ENCODE measurements at places on chromosomes 2 and 18. TPM values are rescaled to one million over a fixed set of nuclear protein-coding genes. Genes with fewer than 3 reads are reported as not detected.

CROCC2 gene
- not detected for total RNA-seq

REV1 gene
- 33.2 TPM for total RNA-seq

IL1R1 gene
- total RNA-seq, result 5.2 TPM

AFF3 gene
- 1.0 TPM for total RNA-seq

CDH20 gene
- not detected for total RNA-seq

DSG1 gene
- total RNA-seq, result not detected

COLEC11 gene
- not detected for total RNA-seq

APOB gene
- total RNA-seq, result not detected

DNA sequence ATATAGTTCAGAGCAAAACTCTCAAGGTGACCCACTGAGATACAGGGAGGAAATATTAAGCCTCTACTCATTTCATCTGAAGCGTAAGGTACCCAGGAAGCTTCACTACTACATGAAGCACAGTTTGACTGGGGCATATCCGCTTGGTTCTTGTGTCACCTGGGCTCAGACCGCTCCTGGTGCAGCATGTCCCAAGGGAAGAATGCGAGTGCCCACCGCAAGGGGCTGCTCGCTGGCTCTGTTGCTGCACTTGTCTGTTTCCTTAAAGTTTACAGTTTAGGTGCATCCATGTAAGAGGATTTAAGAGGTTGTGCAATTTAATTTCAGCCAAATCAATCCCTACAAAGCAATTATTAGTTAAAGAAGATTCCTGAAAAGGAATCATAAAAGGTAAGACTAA, 507.8 kb downstream of the FBXO15 start:
- DNase-seq, result no peak

DNA sequence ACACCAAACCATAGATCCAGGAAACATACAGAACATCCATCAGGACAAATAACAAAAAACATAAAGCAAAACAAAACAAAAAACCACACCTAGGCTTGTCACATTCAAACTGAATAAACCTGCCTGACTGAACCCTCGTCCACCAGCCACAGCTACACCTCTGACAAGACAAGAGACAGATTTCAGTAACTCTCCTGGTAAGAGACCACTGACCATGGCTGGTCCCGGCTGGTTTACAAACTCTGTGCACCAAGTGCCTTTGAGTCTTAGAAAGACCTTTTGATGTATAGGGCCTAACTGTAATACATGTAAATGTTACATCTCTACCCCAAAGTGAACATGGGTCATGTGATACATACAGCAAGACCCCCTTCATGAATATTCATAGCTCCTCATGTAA, 4.8 kb upstream of the SLC66A2 start:
- no peak for DNase-seq

DNA sequence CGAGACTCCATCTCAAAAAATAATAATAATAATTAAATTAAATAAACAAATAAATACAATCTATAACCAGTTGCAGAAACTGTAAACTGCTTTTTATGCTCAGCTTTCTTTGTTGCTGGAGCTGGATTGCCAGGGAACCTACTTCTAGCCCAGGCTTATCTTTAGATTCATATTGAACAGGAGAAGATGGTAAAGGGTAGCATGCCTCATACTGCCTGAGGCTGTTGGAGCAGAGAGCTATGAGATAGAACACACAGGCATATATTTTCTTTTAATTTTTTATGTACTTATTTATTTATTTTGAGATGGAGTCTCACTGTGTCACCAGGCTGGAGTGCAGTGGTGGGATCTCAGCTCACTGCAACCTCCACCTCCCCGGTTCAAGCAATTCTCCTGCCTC, 28.7 kb upstream of the EML4 start:
- no peak for DNase-seq

DNA sequence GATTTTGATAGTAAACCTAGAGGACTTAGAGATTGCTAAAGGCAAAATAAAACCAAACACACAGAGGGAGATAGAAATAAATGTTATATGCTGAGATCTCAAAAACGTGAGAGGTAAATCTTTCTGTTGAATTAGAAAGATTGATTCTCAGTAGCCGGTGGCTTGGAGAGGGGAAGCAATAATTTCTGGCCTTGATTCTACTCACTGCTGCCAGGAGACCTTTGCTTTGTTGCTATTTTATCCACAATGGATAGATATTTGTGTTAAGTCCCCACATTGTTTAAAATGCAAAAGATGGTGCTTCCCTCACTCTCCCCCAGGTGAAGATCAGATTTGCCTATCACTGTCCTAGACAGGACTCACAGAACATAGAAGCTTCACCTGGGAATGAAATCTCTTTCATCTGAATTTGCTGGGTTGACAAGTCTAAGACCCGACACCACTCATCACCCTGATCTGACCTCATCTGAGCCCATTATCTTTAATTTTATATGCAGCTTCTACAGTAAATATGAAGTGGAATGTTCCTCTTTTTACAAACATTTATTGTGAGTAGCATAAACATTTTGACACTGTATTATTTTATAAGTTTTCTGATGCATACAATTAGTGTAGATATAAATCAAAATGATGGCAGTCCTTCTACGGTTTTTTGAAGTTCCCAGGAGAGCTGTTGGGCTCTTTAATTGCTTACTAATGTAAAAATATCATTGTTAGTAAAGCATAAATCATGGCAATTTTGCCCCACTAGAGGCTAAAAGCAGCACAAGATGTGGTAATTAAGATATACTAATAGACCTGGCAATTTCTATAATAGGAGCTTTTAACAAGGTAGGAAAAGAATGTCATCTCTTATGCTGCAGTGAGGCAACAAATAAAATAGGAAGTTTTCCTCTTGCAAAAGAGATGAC, 149.7 kb downstream of the DCC start:
- DNase-seq, result no peak

GRCh38 chr2:201483342-201483741, 31.8 kb downstream of the STRADB start:
- no peak for DNase-seq

DNA sequence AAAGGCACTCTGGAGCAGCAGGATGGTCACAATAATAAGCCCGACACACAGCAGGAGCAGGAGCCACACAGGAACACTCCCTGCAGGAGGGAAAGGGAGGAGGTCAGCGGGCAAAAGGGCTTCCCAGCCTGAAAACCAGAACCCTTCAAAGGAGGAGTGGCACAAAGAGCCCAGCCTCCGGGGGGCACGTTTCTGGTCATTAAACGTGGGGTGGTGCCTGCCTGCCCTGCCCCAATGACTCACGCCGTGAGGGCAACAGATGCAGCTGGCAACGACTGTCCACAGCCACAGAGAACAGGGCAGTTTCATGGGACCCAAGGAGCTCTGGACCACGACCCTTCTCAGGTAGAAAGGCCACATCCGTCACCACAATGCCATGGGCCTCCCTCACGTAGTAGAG, 3.0 kb downstream of the PREB start:
- no peak for DNase-seq

DNA sequence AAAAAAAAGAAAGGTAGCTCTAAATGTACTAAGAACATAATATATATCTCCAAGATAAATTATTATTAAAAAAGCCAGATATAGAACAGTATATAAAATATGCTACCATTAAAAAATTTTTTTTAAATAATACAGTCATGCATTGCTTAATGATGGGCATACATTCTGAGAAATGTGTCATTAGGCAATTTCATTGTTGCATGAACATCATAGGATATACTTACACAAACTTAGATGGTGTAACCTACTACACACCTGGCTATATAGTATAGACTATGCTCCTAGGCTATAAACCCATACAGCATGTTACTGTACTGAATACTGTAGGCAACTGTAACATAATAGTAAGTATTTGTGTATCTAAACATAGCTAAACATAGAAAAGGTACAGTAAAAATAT, 18.3 kb upstream of the LAPTM4A start:
- peak; percentile 58 for DNase-seq

DNA sequence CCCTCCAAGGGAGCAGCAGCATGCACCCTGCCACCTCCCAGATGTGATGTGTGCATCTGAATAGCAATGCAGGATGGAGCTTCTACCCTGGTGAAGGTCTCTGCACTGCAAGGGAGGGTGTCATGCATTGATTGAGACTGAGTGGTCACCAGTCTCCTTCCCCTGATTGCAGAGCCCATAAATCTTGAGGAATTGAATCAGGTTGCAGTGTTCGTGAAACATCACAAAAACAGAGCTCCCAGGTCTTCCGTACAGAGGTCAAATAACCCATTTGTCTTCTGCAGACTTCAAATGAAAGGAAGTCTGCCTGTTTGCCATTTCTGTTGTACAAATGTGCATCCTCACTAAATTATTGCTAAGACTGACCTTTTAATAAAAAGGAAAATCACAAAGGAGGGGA, 136.8 kb downstream of the WDSUB1 start:
- DNase-seq, result no peak

DNA sequence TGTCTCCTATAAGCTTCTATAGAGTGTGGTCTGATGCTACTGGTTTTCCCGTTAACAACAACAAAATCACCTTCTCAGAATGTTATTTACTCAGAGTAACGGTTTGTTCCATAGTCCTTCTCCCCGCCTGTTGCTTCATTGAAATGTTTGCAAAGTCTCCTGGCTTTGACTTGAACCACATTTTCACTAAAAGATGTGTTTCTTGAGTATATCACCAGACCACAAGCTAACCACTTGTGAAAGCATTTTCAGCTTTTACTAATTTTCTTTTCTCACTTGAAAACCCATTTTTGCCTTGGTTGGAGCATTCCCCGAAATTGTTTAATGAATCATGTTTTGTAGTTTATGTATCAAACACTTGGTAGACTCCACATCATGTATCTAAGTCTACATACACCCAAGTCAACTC, 121.2 kb downstream of the DPP4 start:
- no peak for DNase-seq

- no peak for DNase-seq
Measured at GRCh38 chr2:100621371-100621951, 58.7 kb downstream of the PDCL3 start.

- peak; percentile 46 for DNase-seq
Measured at GRCh38 chr2:236679884-236680860, 110.5 kb downstream of the ACKR3 start.

DNA sequence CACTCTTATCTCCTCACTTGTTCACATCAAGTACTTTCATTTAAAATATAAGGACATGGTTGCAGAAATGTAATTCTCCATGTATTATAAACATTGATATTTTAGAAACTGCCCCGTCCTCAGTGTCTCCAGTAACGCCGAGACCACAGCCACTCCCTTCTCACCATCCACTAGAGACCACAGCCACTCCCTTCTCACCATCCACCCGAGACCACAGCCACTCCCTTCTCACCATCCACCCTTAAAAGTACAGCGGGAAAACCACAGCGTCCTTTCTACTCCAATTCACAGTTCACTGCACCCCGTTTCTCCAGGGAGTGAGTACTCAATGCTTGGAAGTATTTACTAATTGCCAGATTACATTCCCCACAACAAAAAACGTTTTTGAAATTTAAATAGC, 1452.2 kb upstream of the ACVR2A start:
- no peak for DNase-seq

DNA sequence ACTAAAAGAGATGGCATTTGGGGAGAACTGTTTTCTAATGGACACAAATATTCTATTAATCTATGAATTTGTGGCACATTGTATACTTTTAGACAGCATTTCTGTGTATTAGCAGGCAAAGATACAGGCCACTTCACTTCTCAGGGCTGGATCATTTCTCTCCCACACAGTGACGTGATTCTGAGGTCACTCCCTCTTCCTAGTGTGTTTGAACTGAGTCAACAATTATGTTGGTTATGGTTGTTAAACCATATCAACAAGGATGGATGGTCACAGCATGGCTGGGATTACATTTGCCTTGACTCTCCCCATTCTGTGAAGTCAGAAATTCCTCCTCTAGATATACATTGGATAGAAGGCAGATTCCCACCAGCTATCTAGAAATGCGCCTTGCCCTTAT, 11.6 kb downstream of the NOSTRIN start:
- DNase-seq, result no peak

GRCh38 chr18:39732918-39733317, 2167.3 kb upstream of the CELF4 start:
- peak; percentile 9 for DNase-seq

- DNase-seq, result no peak
Measured at GRCh38 chr18:9786631-9787030, 78.5 kb downstream of the RAB31 start.

DNA sequence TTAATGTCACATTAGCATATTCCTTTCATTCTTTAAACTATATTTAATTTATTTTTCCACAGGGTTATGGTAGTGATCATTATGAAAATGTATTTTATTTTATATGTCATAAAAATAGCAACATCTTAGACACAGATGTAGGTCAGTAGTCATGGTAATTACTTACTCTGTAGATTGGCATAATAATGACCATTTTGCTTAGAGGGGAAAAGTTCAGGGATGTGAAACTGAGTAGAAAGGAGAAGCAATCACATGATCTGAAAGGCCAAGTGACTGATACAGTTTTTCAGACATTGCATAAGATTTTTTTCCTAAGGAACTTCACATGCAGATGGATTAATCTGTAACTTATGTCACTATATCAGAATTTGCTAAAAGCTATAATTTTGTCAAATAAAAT, 286.9 kb downstream of the CTNNA2 start:
- no peak for DNase-seq

- peak; percentile 56 for DNase-seq
Measured at GRCh38 chr2:216404010-216404618, 8.2 kb upstream of the SMARCAL1 start.

- DNase-seq, result peak; percentile 67
Measured at GRCh38 chr18:39806525-39806924, 2148.5 kb upstream of the PIK3C3 start.

DNA sequence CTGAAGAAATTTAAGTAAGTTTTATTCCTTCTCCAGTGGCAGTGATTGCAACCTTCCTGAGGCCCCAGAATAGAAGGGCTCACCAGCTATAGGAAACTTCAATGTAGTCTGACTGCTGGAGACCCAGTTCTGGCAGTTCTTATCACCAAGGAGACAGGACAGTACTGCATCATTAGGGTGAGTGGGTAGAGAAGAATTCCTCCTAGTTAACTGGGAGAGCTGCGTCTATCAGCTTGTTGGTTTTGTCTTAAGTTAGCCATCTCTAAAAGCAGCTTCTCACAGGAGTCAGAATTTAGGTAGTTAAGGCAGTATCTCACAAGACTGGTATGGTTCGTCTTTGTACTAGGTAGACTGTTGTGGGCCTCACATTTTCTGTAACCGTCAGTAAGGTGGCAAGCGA, 3.3 kb upstream of the MSTN start:
- DNase-seq, result no peak

DNA sequence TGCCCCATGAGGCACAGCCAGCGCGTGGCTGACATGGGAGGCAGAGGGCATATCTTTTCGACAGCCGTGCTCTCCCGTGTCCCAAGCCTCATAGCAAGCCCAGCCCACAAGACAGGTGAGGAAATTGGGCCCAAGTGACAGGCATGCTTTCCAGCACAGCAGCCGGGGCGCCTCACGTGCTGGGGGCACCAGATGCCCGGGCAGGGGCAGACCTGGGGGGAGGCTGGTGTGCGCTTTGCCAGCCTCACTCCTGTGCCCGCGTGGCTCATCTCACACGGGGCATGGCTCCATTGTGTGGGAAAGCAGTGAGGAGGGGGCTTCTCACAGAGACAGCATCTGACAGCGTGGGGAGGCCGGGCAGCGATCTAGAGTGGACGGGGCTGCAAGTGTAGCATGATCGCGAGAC, 93.2 kb downstream of the USP40 start:
- DNase-seq, result no peak
